ENCODE measurements at places on chromosomes 6 and 20. TPM values are rescaled to one million over a fixed set of nuclear protein-coding genes. Genes with fewer than 3 reads are reported as not detected.

EHMT2 gene
- total RNA-seq, result 36.6 TPM

GLP1R gene
- not detected for total RNA-seq

DNA sequence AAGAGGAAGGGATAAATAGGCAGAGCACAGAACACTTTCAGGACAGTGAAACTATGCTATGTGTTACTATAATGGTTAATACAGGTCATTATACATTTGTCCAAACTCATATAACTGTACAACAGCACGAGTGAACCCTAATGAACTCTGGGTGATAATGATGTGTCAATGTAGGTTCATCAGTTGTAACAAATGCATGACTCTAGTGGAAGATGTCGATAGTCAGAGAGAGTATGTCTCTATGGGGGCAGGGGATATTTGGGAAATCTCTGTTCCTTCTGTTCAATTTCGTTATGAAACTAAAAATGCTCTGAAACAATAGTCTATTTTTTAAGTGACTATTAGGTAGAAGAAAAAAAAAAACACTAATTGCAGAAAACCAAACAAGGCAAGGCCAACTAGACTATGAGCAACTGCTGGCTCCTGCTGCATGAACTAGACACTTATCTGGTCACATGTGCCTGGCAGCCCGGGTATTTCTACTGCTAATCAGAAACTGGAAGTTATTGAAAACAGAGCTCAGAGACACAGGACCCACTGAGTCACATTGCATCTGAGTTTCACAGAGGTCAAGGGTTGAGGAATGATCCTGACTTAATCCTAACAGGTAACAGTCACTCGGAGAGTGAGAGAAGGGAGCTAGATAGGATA, 97.9 kb downstream of the ISM1 start:
- DNase-seq, result no peak

DNA sequence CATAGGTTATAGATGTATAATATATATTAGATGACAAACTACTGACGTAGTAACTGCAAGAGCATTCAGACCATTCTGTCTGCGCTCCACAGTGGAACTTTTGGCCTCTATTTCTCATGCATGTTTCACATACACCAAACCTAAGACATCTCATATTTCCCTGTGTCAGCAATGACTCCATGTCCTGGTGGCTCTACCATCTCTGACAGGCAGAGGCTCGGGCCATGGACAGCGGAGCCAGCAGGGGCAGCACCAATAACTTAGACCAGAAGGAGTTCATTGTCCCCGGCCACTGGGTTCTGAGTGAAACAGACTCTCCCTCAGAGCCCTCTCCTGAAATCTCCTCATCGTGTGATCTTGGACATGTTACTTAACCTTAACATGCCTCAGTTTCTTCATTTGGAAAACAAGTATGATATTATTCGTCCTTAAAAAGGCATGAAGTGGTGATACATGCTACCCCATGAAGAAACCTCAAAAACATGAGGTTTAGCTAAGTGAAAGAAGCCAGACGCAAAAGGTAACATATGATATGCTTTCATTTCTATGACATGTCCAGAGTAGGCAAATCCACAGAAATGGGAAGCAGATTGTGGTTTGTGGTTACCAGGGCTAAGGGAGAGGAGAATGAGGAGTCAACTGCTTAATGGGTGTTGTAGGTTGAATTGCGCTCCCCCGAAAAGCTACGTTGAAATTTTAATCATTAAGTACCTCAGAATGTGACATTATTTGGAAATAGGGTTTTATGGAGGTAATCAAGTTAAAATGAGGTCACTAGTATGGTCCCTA, 564.0 kb upstream of the JARID2 start:
- no peak for DNase-seq

DNA sequence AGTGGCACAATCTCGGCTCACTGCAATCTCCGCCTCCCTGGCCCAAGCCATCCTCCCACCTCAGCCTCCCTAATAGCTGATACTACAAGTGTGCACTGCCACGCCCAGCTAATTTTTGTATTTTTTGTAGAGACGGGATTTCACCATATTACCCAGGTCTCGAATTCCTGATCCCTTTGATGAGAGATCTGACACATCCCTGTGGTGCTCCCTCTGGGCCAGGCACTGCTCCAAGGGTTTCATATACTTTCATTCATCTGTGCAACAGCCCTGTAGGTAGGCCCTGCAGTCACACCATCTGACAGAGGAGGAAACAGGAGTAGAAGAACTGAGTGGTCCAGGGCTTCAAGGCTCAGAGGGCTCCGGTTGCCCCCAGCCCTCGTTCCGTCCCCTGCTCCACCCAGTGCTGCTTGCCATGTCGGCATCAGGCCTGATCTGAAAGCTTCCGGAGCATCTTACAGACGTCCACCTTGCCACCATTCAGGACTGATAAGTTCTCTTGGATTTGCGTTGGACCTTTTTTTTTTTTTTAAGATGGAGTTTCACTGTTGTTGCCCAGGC, 3.3 kb downstream of the ZGPAT start:
- no peak for DNase-seq
